Activated naive CD4-positive, alpha-beta T cell treated with anti-CD3 and anti-CD28 coated beads, Interleukin-2, amount 50 U/mL, for 16 hours (primary cell): ENCODE measurements at places on chromosomes 4 and X.

DNA sequence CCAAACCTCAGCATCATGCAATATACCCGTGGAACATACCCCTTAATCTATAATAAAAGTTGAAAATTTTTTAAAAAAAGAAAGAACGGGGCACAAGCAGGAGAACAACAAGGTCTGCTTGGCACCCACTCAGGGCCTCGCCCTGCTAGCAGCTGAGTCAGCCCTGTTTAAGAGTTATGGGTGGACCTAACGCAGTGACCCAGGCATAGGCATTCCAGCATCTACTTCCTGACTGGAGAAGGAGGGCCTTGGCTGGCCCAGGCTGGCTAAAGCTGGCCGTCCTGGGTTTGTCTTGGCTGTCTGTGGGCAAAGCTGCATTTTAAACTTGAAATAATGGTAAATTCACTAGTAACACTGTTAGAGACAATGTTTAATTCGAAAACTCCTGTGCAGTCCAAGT, 236.7 kb upstream of the PGRMC2 start:
- no peak for DNase-seq

- DNase-seq, result no peak
Measured at GRCh38 chr4:80255329-80256095, 11.0 kb upstream of the FGF5 start.

DNA sequence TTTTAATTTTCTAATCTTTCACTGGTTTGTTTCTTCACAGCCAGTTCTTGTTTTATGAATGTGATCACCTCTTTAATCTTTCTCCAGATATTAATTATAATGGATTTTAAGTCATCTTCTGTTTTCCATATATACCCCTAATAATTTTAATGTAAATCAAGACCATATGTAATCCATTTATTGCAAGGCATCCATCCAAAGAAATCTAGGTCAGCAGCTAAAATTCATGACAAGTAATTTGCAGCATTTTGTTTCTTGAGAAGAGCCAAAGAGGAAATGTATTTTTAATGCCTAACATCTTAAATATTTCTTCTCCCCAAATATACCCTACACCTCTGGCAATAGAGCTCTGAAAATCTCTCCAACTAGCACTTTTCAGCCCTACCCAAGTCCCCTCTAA, 81.1 kb downstream of the SUPT20HL2 start:
- no peak for DNase-seq

DNA sequence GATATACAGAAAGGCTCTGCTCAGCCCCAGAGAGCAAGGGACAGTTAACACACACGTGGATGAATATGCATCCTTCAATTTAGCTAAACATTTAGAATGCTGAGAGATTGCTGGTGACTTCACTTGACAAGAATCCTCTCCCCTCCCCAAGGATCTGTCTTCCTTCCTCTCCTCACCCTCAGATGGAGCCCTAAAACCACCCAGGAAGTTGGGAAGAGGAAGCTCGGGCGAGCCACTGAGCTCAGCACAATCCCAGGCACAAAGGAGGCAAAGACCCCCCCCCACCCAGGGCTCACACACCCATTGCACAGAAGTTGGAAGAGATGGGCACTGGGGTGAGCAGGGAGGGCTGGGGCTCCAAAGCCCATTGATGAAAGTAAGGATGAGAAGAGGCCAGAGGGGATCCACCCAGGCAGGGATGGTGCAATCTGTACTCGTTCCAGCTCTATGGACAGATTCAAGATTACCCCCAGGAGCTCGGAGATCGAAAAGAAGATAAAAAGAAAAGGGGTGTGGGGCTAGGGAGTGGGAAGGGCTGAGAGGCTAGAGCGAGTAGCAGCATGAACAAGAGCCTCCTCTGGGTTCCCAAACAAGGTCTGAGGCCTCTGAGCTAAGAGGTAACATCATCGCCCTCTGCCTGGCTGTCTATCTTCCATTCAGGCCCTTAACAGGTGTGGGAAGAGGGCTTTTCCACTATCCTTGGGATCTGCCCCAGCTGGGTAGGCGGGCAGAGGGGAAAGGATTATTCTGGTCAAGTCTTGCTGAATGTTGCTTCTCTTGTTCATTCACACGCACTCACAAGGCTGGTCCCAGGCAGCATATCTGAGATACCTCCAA, 1.2 kb downstream of the TFE3 start:
- no peak for DNase-seq

DNA sequence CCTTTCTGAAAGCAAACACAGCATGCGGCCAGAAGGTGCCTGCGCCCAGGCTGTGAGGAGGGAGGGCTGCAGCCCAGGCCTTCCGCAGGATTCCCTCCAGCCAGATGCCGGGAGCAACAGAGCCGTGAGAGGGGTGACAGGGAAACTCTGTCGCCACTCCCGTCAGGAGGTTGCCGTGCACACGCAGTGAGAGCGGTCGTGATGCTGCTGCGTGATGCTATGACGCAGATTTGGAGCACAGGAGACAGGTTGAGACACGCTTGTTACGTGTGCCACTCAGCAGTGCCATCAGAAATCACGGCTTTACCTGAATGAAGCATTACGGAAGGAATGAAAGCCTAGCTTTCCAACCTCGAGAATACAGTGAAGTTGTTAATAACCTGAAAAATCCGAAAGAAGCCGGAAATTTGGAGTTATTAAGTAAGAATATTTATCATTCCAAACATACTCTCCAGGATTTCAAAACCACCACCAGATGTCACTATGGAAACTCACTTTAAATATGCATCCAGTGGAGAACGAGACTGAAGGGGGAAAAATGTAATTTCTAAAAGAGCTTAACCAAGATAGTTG, 54.4 kb downstream of the FAT1 start:
- DNase-seq, result no peak

- DNase-seq, result no peak
Measured at GRCh38 chr4:187962926-187963325, 32.6 kb upstream of the ZFP42 start.

GRCh38 chrX:39758791-39759525, 338.8 kb downstream of the BCOR start:
- DNase-seq, result no peak

GRCh38 chr4:124851741-124852140, 139.2 kb upstream of the ANKRD50 start:
- DNase-seq, result no peak

GRCh38 chr4:111492496-111492895, 652.8 kb upstream of the FAM241A start:
- no peak for DNase-seq

DNA sequence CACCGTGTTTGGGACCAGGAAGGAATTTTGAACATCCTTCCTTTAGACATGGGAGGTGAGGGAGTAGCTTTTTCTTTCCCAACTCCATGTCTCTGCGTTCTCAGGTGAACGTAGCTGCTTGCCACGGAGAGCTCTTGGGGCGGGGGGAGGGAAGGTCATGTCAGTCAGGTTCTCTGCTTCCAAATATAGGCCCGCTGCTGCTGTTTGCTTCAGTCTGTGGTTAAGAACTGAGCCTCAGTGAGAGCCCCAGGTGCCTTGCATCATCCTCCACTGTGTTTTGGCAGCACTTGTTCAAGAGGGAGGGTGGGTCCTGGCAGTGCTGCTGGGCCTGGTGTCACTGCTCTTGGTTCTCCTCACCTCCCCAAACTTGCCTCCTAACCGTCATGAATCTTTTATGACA, 46.5 kb downstream of the HADH start:
- peak; percentile 78 for DNase-seq

DNA sequence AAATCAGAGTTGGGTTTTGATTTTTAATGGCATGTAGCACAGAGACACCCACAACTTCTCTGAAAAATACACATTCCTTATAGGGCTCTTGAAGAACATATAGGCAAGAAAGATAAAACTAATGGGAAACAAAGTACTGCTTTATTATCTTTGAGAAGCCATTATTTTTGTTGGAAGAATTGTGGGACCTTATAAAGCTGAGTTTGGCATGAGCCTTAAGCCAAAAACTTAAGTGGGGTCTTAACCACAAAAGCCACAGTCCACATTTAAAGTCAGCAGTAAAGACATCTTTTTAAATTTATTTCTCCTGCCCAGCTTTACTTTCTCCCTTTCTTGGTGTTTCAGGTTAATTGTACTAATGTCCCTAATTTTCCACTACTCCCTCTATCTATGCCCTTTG, 1297.3 kb downstream of the C4orf33 start:
- no peak for DNase-seq

GRCh38 chrX:101362757-101363156, 14.2 kb upstream of the TIMM8A start:
- DNase-seq, result no peak

GRCh38 chr4:136650541-136651277, 881.6 kb downstream of the PCDH18 start:
- DNase-seq, result no peak

- no peak for DNase-seq
Measured at GRCh38 chr4:54268151-54268550, 39.1 kb downstream of the PDGFRA start.

DNA sequence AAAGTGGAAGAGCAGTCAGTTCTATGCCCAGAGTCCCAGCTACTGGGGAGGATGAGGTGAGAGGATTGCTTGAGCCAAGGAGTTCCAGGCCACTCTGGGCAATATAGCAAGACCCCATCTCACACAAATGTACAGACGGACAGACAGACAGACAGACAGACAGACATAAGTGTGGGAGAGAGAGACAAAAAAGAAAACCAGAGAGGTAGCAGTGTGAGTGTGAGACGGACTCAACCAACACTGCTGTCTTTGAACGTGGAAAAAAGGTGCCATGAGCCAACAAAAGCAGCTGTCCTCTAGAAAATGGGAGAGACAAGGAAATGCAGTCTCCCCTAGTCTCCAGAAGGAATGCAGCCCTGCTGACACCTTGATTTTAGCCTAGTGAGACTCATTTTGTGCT, 18.2 kb upstream of the RPL34 start:
- no peak for DNase-seq

- no peak for DNase-seq
Measured at GRCh38 chr4:118271788-118272187, 81.0 kb downstream of the PRSS12 start.

- DNase-seq, result no peak
Measured at GRCh38 chr4:36854554-36854953, 390.0 kb upstream of the NWD2 start.

GRCh38 chr4:110622841-110623717, at the start of gene PITX2:
Gene PITX2, minus strand, starts transcription at chr4:110623077. Its CDS starts 617 bp downstream, at chr4:110622460.
- DNase-seq, result peak; percentile 44

DNA sequence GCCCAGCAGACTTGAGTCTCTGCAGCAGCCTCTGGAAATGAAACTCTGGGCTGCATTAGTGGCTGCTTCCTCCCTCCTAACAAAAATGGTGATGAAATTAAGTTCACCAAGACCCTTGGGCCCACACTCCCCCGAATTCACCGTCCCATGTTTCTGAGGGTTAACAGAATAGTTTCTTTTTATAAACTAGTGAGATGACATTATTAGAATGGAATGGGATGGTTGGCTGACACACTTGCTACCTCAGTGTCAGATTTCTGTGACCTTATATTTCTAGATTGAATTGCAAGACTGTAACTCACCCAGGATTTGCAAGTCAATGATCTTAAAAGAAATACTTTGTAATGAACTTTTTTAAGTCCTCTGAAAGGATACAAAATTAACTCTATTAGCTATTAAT, 127.1 kb downstream of the SHROOM3 start:
- no peak for DNase-seq

GRCh38 chrX:123348468-123348867, 164.4 kb downstream of the GRIA3 start:
- DNase-seq, result no peak

DNA sequence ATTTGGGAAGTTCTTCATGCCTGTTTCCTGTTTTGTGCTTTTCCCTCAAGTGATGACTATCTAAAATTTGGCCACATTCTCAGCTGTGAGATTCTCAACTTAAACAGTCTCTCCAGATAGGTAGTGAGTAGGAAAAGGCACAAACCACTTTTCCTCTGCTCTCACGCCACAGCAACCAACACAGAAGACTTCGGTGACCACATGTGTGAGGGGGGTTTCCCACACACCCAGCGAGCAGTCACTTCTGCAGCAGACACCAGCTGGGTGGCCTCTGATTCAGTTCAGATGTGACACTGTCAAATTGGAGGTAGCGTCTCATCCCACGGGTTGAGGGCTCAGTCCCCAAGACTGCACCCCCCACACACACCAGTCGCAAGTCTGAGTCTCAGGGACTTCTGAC, 25.1 kb upstream of the CLDN34 start:
- peak; percentile 54 for DNase-seq

DNA sequence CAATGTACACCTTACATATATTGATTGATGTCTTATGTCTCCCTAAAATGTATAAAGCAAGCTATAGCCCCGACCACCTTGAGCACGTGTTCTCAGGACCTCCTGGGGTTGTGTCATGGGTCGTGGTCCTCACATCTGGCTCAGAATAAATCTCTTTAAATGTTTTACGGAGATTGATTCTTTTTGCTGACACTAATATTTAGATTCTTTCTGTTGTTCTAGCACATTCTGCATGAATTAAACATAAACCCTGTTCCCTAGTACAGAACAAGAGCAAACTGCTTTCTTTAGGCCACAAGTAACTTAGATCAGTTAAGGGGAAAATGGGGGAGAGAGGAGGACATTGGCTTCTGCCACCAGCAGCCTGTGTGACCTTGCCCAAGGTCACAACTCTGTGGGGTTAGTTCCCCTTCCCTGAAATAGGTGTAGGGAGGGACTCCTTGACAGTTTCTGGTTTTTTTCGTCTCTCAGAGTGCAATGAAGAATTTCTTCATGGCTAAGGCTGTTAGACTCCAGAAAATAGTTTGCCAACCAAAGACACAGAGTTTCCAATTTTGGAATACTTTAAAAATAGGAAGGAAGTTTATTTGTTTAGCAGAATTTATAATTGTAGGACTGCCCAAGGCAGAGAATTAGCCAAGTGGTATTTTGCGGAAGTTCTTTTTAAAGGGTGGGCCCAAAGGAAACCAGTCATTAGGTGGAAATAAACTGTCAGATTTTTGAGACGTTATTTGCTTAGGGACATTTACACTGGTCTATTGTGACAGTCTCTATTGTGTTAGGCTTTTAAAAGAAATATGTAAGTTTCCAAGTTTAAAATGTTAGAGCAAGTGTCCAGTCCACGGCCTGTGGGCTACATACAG, 29.4 kb downstream of the PTTG2 start:
- DNase-seq, result no peak

DNA sequence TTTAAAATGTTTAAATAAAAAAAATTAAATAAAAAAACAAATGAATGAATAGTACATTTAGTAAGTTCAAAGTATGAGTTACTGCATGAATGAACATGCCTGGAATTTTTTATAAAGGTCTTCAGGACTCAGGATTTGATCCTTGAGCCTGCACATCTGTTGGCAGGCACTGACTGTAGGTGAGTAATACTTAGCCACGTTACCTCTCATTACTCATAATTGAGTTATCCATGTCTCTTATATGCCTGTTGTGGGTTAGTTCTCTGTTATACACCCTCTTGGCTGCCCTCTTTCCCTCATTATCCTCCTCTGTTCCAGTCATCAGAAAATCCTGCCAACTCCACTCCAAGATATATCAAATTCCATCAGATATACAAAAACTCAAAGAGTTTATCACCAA, 276.0 kb downstream of the FBXW7 start:
- no peak for DNase-seq

GRCh38 chr4:105599932-105600655, 47.7 kb downstream of the ARHGEF38 start:
- DNase-seq, result no peak

- DNase-seq, result no peak
Measured at GRCh38 chr4:38161208-38162113, 201.3 kb downstream of the PTTG2 start.
